ENCODE measurements at places on chromosomes 5 and 9.

- H3K4me1 ChIP-seq, result no peaks in the 10 kb centered on the region
- H3K36me3 ChIP-seq, result no peaks in the 10 kb centered on the region
- no peaks in the 10 kb centered on the region for H3K27me3 ChIP-seq
- DNase-seq, result no peak
- H3K4me3 ChIP-seq, result no peak overlapping the region
Observed at GRCh38 chr5:7805379-7805778, 45.6 kb downstream of the CFAP90 start.

GRCh38 chr9:5042661-5043178 is 57.6 kb downstream of the JAK2 start:
- no peaks in the 10 kb centered on the region for H3K27me3 ChIP-seq
- H3K4me3 ChIP-seq, result no peak overlapping the region
- DNase-seq, result no peak

GRCh38 chr5:143041-143440 is 48.3 kb upstream of the LRRC14B start:
- DNase-seq, result no peak
- H3K4me1 ChIP-seq, result no peaks in the 10 kb centered on the region
- peaks cover 5% of the 10 kb centered on the region for H3K27me3 ChIP-seq
- no peak overlapping the region for H3K27ac ChIP-seq
- H3K4me3 ChIP-seq, result no peak overlapping the region
- no peaks in the 10 kb centered on the region for H3K36me3 ChIP-seq

DNA sequence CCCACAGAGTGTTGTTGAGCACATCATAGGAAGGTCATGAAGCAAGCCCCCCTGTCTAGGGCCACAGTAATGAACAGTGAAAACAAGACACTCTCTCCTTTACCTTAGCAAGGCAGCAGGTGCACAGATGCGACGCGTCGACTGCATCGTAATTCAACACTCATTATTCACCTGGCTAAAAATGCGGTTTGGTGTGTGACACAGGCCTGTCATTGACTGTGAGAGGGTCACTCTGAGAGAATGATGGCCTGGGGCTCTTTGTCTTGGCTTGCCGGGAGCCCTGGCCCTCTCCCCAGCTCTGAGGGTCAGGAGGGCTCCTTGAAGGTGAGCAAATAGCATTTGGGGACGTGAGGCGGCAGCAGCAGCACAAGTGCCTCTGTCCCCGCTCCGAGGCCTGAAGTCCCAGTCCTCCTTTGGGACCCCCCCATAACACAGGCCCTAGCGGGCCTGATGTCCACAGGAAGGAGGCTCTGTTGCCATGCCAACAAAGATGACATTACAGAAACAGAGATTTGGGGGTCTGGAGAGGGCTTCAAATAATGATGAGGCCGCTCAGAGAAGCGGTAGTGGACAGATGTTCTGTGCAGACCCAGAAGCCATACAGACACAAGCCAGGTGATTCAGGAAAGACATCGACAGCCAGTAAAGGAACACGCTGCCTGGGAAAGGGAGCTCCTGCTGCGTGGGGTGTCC is 46.7 kb downstream of the SHB start:
- no peak for DNase-seq
- no peaks in the 10 kb centered on the region for H3K4me1 ChIP-seq
- peaks cover 27% of the 10 kb centered on the region for H3K27me3 ChIP-seq
- no peak overlapping the region for H3K27ac ChIP-seq

GRCh38 chr5:176851871-176852658 is 41.7 kb downstream of the UNC5A start:
- no peak overlapping the region for H3K27ac ChIP-seq
- no peaks in the 10 kb centered on the region for H3K4me1 ChIP-seq
- no peaks in the 10 kb centered on the region for H3K36me3 ChIP-seq
- DNase-seq, result no peak

DNA sequence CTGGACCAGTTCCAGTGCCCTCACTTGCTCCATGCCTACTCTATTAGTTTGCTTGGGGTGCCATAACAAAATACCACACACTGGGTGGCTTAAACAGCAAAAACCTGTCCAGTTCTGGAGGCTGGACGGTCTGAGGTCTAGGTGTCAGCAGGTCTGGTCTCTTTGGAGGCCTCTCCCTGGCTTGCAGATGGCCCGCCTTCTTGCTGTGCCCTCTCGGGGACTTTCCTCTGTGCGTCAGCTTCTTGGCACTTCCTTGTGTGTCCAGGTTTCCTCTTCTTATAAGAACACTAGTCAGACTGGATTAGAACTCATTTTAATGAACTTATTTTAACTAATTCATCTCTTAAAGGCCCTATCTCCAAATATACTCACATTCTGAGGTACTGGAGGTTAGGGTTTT is 97.2 kb downstream of the CARTPT start:
- no peaks in the 10 kb centered on the region for H3K36me3 ChIP-seq
- no peak overlapping the region for H3K4me3 ChIP-seq
- peaks cover 4% of the 10 kb centered on the region for H3K27me3 ChIP-seq
- H3K4me1 ChIP-seq, result no peaks in the 10 kb centered on the region

DNA sequence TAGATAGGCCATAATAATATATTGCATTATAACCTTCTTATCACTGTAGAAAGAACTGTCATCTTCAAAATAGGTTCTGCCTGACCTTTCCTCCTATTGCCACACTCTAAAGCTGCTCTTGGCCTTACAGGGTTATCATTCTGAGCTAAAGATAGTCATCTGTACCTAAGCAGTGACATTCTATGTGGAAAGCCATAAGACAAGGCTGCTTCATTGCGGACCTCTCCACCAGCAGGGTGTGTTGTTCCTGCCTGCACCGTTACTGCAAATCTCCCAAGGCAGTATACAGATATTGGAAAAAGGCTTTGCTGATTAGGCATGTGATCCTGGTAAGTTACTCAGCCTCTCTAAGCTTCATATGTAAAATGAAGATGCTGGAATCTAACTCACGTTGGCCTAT is 8.1 kb downstream of the ZNF622 start:
- H3K27me3 ChIP-seq, result no peaks in the 10 kb centered on the region
- H3K27ac ChIP-seq, result no peak overlapping the region
- DNase-seq, result no peak
- H3K4me3 ChIP-seq, result no peak overlapping the region
- H3K4me1 ChIP-seq, result peaks cover 48% of the 10 kb centered on the region

- peaks cover 44% of the 10 kb centered on the region for H3K27me3 ChIP-seq
- H3K4me1 ChIP-seq, result peaks cover 2% of the 10 kb centered on the region
- DNase-seq, result no peak
- H3K27ac ChIP-seq, result no peak overlapping the region
- H3K36me3 ChIP-seq, result no peaks in the 10 kb centered on the region
Observed at GRCh38 chr5:6504677-6505415, 56.2 kb downstream of the UBE2QL1 start.

- no peak overlapping the region for H3K27ac ChIP-seq
- no peak overlapping the region for H3K4me3 ChIP-seq
- no peaks in the 10 kb centered on the region for H3K36me3 ChIP-seq
- no peaks in the 10 kb centered on the region for H3K27me3 ChIP-seq
- DNase-seq, result no peak
Observed at GRCh38 chr5:14286574-14287421, 143.7 kb downstream of the TRIO start.

- no peak for DNase-seq
- no peaks in the 10 kb centered on the region for H3K36me3 ChIP-seq
Observed at GRCh38 chr5:168784454-168784853, 205.3 kb upstream of the PANK3 start.

DNA sequence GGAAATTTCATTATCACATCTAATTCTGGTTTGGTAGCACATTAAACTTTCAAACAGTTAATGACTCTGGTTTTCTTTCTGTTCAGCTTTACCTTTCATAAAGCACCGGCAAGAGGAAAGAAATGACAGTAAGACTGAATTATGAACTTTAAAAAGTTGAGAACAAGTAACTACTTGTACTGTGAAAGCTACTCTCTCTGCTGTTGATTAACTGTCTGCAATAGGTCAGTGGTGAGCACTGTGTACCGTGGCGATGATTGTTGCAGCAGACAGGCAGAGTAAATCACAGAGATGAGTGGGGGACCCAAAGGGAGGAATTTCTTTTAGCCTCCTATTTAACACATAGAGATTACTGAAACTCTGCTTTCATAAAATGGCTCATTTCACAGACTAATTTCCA is 74.0 kb upstream of the MEF2C start:
- no peaks in the 10 kb centered on the region for H3K36me3 ChIP-seq
- no peaks in the 10 kb centered on the region for H3K27me3 ChIP-seq
- no peak for DNase-seq
- H3K4me3 ChIP-seq, result no peak overlapping the region

DNA sequence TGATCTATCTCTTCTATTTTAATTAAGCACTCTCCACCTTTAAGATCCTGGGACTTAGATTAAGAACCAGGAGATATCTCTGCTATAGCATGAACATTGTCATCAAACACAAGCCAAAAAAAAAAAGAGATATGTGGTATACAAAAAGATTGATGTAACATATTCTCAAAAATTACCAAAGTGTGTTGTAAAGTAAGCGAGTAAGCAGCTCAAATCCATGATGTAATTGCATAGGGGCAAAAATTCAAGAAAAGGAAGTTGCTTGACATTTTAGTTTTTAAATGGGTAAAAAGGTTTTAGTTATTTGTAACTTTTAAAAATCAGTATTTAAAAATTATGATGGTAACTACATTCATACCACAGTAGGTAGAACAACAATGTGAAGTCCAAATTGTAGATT is 40.7 kb downstream of the CNTRL start:
- no peak overlapping the region for H3K27ac ChIP-seq
- H3K4me1 ChIP-seq, result peaks cover 9% of the 10 kb centered on the region
- no peak overlapping the region for H3K4me3 ChIP-seq
- no peaks in the 10 kb centered on the region for H3K27me3 ChIP-seq
- H3K36me3 ChIP-seq, result peaks cover 49% of the 10 kb centered on the region

- H3K27ac ChIP-seq, result no peak overlapping the region
- no peak for DNase-seq
- peaks cover 24% of the 10 kb centered on the region for H3K4me1 ChIP-seq
- no peak overlapping the region for H3K4me3 ChIP-seq
- peaks cover 2% of the 10 kb centered on the region for H3K36me3 ChIP-seq
- H3K27me3 ChIP-seq, result no peaks in the 10 kb centered on the region
Observed at GRCh38 chr9:19181561-19181960, 48.9 kb upstream of the DENND4C start.

DNA sequence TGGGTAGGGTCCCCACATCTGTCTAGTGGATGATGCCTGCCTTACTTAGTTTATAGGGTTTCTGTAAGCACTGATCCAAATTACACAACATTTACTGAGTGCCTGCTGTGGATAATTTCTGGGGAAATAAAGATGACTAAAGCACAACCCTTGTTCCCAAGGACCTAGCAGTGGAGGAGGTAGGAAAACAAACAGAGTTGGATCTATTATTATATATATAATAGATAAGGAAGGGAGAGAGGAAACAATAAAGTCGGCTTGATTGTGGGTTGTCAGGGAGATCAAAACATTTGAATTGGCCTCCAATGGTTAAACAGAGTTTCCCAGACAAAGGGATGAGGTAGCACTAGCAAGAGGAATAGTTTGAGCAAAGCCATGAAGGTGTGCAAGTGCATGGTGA is 14.0 kb downstream of the IL33 start:
- H3K36me3 ChIP-seq, result no peaks in the 10 kb centered on the region
- no peaks in the 10 kb centered on the region for H3K4me1 ChIP-seq
- H3K27ac ChIP-seq, result no peak overlapping the region
- H3K4me3 ChIP-seq, result no peak overlapping the region

DNA sequence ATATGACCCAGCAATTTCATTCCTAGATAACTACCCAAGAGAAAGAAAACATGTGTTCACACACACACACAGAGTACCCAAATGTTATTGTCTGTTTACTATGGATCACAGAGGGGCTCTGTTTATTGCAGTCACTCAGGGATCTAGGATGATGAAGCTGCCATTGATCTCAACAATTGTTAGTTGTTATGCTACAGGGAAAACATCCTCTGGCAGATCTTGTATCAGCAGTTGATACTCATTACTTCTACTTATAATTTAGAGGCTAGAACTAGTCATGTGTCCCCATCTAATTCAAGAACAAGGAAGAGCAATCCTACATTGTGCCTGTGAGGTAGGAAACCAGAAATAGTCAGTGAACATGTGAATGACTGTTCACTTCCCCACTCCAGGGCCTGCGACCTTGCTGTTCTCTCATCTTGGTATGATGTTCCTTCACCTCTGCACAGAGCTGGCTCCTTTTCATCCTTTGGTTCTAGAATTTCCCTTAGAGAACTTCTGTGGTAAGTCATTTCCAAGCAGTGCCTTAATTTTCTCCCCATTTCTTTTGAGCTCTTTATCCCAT is 30.3 kb downstream of the NMUR2 start:
- no peak for DNase-seq
- H3K4me1 ChIP-seq, result no peaks in the 10 kb centered on the region
- no peaks in the 10 kb centered on the region for H3K36me3 ChIP-seq
- no peak overlapping the region for H3K4me3 ChIP-seq
- H3K27me3 ChIP-seq, result no peaks in the 10 kb centered on the region
- no peak overlapping the region for H3K27ac ChIP-seq

- no peaks in the 10 kb centered on the region for H3K27me3 ChIP-seq
- no peak overlapping the region for H3K4me3 ChIP-seq
- no peak for DNase-seq
- no peaks in the 10 kb centered on the region for H3K4me1 ChIP-seq
- no peaks in the 10 kb centered on the region for H3K36me3 ChIP-seq
- no peak overlapping the region for H3K27ac ChIP-seq
Observed at GRCh38 chr9:115359017-115359780, 241.2 kb upstream of the TNC start.

GRCh38 chr5:90518661-90519060 is 10.7 kb downstream of the LYSMD3 start:
- no peak overlapping the region for H3K27ac ChIP-seq
- H3K4me3 ChIP-seq, result no peak overlapping the region
- H3K36me3 ChIP-seq, result peaks cover 46% of the 10 kb centered on the region
- no peak for DNase-seq
- peaks cover 8% of the 10 kb centered on the region for H3K4me1 ChIP-seq

DNA sequence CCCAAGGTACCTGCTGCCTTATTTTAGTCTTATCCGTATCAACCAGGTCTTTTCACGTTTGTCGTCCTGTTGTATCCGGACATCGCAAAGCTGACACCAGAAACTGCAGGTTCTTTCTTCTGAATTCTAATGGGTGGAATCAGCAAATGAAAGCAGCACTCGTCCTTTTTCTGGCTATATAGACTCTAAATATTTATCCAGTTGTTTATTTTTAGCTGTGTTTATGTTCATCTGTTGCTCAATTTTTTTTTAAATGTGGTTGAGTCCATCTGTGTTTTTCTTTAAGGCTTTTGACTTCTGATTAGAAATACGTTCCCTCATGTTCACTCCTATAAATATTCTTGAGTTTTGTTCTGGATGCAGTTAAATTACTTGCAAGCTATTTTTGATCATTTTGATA is 831.7 kb downstream of the MTRR start:
- no peak for DNase-seq
- H3K4me3 ChIP-seq, result no peak overlapping the region
- no peaks in the 10 kb centered on the region for H3K36me3 ChIP-seq
- no peak overlapping the region for H3K27ac ChIP-seq
- H3K27me3 ChIP-seq, result no peaks in the 10 kb centered on the region

DNA sequence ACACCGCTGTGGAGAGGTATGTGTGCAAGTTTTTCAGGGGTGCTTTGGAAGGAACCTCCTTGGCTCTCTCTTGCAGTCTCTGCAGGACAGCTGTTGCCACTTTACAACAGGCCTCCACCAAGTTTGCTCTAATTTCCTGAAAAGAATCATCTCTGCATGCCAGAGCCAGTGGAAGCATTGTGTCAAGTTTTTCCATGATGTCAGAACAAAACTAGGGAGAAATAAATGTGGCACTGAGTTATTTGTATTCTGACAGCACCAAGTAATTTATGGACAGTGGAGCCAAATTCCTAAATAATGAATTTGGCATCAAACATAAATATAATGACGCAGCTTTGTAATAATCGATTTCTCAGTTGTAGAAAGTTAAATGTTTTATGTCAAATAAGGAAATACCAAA is 146.9 kb downstream of the KIAA0825 start:
- H3K27me3 ChIP-seq, result no peaks in the 10 kb centered on the region
- no peaks in the 10 kb centered on the region for H3K4me1 ChIP-seq
- H3K36me3 ChIP-seq, result no peaks in the 10 kb centered on the region
- H3K27ac ChIP-seq, result no peak overlapping the region
